NCI-H187 (cell line): ENCODE measurements at places on chromosomes 3 and 15.

DNA sequence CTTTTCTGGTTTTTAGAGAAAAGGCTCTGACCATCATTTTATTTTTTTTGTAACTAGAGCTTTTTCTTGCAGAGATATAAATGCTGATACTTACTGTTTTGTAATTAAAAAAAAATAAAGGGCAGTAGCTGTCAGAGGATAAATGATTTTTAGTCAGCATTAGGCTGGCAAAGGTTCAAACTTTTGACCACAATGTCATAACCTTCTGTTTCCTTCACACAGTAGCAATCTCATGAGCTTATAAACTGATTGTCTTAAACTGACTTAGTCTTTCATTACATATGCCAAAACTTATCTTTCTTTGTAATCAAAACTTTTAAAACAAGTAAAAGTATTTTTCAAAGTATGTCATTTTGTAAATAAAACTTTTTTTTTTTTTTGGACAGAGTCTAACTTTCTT lies 841.9 kb downstream of the OTOL1 start:
- no peak for DNase-seq

DNA sequence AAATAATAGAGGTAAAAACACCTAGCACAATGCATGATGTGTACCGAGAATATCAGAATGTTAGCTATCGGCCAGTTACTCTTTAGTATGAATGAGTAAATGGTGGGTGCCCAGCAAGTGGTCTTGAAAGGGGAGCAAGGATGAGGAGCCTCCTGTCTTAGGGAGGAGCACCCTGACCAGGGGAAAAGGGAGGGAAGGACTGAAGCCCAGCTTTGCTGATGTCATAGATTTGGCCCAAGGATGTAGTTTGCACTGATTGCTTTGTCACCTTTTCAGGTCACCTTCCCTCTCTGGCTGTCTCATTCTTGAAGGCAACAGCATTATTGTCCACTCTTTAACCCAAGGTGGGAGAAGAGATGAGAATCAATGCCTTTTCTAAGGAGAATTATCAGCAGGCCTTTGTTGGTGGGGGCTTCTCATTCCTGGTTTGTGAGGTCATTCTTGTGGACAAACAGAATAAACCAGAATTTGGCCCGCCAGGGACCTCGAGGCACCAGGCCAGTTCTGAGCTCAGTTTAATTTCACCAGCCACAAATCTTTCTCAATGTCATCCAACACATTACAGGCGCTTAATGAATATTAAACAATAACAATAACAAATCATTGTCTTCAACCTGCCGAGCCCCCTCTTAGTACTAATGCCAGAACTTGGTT lies 231.3 kb downstream of the VPS13C start:
- DNase-seq: no peak

DNA sequence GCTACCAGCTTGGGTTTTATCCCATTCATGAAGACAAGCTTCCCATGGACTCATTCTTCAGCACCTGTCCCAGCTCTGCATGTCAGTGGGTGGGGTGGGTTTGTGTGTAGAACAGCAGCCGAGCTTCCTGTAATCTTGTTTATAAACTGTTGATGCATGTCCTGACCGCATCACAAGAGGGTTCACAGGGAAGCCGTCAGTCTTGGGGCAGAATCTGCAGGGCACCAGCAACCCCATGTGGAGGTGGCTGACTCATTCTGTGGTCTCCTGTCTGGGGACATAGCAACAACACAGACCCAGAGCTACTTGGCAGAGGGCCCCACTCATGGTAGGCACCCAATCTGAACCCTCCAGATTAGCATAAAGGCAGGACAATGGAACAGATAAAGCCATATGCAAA lies 35.6 kb downstream of the DAPK2 start:
- DNase-seq: no peak

GRCh38 chr3:56375654-56376053 lies 92.6 kb downstream of the ERC2 start:
- DNase-seq: no peak

GRCh38 chr3:69740103-69741021 lies 1.1 kb downstream of the MITF start:
- DNase-seq: no peak

DNA sequence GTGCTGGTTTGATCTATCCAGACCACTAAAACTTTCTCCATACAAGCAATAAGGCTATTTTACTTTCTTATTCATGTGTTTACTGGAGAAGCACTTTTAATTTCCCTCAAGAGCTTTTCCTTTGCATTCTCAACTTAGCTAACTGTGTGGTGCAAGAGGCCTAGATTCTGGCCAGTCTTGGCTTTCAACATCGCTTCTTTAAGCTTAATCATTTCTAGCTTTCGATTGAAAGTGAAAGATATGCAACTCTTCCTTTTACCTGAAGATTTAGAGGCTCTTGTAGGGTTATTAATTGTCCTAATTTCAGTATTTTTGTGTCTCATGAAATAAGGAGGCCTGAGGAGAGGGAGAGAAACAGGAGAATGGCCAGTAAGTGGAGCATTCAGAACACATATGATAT lies 234.8 kb upstream of the GADL1 start:
- DNase-seq: no peak

DNA sequence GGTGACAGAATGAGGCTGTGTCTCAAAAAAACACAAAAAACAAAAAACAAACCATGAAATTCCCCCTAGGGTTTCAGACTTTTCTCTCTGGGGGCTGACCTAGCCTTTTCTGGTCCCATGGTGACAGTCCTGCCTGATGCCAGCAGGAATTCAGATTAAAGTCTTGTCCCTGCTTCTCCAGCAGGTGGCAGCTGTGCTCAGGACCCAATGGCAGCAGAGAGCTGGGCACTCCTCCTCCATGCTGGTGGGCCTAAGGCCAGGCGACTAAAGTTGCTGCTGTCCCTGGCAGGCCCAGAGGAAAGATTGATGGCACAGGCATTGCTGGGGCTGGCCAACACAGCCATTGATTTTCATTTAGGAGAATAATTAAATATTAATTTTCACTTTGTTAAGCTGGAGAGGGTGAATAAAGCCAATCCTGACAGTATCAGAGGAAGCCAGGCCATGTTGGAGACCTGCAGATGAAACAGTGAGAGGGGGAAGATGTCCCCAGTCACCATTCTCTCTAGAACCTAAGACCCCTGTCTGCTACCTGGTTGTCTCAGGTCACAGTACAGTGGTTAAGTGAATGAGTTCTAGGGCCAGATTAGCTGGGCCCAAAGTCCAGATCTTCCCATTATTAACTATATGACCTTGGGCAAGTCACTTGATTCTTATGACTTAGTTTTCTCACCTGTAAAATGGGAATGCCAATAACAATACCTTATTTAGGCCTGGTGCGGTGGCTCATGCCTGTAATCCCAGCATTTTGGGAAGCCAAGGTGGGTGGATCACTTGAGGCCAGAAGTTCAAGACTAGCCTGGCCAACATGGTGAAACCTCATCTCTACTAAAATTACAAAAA lies 7.1 kb downstream of the CELF6 start:
- peak; percentile 10 for DNase-seq
